ENCODE measurements at places on chromosomes 16 and 17. TPM values are rescaled to one million over a fixed set of nuclear protein-coding genes. Genes with fewer than 3 reads are reported as not detected.
A peak's percentile ranks its signal among the peaks of the same experiment; 100 is the strongest.

- no peak for ATAC-seq
These were observed 51.4 kb upstream of the SLC25A19 start for GRCh38 chr17:75340631-75341030.

DNA sequence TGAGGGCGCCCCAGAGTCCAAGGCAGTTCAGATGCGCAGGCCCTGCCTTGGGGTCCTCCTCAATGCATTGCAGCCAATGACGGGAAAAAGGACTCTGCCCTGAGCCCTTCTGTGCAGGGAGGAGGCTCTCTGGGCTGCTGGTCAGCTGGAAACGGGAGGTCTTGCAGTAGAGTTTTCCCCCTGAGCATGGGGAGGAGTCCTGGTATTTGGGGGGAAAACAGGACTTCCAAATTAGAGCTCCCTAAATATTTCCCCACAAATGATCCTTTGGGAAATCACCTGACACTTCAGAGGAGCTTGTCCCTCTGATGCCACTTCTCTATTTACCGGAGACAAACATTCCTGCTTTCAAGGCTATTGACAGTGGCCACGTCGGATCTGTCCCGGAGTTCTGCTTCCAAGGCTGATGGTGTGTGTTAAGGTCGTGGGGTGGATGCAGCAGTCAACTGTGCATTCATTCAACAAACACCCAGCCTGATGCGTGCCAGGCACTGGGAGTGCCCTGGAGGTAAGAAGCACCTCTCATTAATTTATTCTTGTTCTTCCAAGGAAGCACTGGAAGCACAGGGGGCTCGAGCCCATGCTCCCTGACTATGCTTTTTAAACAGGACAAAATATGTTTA lies 73.0 kb upstream of the DNAH17 start:
- no peak for ATAC-seq

GRCh38 chr17:79085154-79085920 lies 10.7 kb downstream of the ENGASE start:
- ATAC-seq: no peak

GRCh38 chr16:56108724-56109123 lies 82.6 kb upstream of the GNAO1 start:
- ATAC-seq: no peak

- ATAC-seq: peak; percentile 28
These were observed 747.5 kb upstream of the EEF2KMT start for GRCh38 chr16:5845046-5845445.

Gene SLC5A11
- total RNA-seq: 0.15 TPM

GRCh38 chr16:30053376-30054015 lies 12.1 kb upstream of the ALDOA start:
- ATAC-seq: peak; percentile 47
